ENCODE measurements at places on chromosomes 1 and 21.

DNA sequence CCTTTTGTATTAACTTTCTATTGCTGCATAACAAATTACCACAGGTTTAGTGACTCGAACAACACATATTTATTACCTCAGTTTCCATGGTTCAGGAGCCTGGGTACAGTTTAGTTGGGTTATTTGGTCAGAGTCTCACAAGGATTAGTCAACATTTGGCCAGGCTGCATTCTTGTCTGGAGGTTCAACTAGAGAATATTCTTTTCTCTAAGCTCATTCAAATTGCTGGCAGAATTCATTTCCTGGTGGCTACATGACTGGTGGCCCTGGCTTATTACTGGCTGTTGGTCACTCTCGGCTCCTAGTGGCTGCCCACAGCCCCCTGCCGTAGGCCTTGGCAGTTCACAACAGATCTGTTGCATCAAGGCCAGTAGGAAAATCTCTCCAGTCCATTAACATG lies 81.1 kb upstream of the ADAR start:
- no peak for DNase-seq

DNA sequence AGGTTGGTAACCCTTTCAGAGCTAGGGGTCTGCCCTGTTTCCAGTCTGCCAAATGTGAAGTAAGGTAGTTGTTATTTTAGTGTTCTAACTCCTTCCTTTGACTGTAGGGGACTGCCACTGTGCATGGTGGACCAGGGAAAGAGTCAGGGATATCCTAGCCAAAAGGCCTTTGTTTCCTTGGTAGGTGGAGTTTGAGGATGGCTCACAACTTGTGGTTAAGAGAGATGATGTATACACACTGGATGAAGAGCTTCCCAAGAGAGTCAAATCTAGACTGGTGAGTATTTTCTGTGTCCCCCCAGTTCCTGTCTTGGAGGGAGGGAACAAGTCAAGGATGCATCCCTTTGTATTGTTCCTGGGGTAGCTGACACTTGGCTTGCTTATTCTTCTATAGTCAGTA lies 3.5 kb upstream of the ST3GAL3 start:
- no peak for DNase-seq

DNA sequence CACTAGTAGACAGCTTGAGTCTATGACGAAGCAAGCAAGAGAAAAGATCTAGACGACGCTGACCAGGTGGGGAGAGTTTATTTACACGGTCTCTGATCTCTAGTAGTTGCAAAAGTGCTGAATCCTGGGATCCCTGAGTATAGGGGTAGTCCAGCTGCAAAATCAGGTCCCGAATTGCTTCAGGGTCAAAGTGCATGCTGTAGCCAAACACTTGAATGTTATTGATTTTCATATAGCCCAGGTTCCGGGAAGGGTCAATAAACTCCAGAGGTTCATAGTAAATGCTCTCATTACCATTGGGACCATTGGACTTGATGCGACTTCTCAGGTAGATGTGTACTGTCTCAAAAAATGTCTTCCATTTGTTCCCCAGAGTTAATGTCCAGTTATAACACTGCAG lies 379.6 kb downstream of the BRINP3 start:
- DNase-seq: no peak

GRCh38 chr1:159208175-159208825 lies 3.6 kb downstream of the ACKR1 start:
- no peak for DNase-seq

- DNase-seq: no peak
These were observed 16.8 kb downstream of the GNG12 start for GRCh38 chr1:67816506-67816905.
